ENCODE measurements at places on chromosomes 3 and 15.

DNA sequence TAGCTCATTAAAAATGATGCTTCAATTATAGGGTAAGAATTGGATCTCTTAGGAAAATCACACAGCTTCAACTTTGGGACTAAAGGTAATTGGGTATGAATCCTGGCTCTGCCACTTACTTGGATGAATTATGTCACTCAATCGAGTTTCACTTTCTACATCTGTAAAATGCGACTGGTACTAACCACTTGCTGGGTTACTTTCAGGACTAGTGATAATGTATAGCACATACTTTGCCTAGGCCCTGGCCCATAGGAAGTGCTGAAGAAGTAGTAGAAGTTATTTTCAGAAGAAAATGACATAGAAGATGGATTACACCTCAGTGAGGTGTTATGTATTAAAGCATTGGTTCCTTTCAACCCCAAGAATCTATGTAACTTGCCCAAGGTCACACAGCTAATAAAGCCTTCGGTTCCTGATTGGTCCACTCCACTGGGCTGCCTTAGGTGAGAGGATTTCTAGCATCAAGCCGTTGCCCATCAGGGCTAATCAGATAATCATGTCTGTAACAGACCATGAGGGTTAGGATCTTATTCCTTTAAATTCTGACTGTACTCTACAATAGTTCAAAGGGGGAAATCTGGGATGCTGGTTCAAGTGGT is 29.4 kb upstream of the AP4E1 start:
- DNase-seq: no peak

- no peak for DNase-seq
Observed at GRCh38 chr15:78976691-78977090, 31.8 kb upstream of the CTSH start.

DNA sequence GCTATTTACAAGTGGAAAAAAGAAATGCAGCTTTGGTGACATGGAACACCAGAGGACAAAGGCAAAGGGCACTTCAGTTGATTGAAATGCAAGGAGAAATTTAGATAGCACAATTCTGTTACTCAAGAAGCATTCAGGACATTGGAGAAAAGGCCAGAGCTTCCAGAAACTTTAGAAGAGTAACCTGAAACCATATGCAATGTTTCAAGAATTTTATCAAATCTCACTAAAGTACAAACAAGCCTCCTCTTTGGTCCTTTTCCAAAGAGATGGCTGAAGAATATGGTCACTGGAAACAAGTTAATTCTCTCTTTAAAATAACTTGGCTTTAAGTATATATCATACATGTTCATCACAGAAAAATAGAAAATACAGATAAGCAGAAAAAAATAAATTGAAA is 14.6 kb upstream of the LMOD3 start:
- DNase-seq: no peak

DNA sequence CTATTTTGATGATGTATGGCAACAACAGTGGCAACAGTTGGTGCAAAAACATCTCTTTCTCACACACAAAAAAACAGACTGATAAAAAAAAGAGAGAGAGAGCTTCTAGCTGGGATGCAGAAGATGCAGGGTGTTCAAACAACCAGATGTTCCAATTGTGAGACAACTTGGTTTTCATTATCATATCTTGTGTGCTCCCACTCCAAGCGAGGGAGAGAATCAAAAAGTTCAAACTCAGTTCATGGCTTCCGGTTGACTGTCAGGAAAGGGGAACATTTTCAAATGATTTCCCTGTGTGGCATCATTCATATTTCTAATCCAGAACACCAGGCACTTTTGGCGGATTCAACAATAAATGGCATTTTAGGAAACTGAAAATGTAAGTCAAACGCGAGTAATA is 72.1 kb downstream of the RSL24D1 start:
- no peak for DNase-seq

DNA sequence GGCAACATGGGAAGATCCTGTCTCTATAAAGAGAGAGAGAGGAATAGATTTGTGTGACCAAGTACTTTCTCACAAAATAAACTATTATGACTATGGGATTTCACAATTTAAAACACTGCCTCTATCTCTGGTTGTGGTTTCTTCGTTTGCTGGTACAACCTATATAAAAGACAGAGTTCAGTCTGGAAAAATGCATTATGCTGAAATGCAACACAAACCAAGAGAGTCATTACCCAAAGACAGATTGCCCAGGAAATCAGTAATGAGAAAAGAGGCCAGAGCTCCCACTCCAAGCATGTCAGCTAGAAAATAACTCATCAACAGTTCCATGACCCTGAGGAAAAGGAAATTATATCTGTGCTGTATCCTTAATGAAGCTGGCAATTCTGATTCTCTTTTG is 23.2 kb downstream of the GPR176 start:
- DNase-seq: no peak
